ENCODE measurements at places on chromosomes 2 and 18.

- DNase-seq: no peak
These were observed 144.6 kb upstream of the MMADHC start for GRCh38 chr2:149732001-149732685.

GRCh38 chr2:219887870-219888269 lies 260.4 kb downstream of the SLC4A3 start:
- DNase-seq: no peak

DNA sequence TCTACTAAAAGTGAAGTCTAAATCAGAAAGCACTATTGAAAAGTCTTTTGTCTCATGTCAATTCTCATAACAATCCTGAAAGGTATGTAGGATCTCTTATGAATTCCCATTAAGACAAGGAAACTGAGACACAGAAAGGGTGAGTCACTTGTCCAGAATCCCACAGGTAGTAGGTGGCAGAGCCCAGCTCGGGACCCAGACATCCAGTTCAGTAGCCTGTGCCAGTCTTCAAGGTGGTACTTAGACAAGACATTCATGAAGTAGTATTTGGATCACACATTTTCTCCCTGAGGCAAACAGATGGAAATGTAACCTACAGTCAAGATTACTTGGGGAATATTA lies 14.8 kb upstream of the PARD3B start:
- DNase-seq: no peak

DNA sequence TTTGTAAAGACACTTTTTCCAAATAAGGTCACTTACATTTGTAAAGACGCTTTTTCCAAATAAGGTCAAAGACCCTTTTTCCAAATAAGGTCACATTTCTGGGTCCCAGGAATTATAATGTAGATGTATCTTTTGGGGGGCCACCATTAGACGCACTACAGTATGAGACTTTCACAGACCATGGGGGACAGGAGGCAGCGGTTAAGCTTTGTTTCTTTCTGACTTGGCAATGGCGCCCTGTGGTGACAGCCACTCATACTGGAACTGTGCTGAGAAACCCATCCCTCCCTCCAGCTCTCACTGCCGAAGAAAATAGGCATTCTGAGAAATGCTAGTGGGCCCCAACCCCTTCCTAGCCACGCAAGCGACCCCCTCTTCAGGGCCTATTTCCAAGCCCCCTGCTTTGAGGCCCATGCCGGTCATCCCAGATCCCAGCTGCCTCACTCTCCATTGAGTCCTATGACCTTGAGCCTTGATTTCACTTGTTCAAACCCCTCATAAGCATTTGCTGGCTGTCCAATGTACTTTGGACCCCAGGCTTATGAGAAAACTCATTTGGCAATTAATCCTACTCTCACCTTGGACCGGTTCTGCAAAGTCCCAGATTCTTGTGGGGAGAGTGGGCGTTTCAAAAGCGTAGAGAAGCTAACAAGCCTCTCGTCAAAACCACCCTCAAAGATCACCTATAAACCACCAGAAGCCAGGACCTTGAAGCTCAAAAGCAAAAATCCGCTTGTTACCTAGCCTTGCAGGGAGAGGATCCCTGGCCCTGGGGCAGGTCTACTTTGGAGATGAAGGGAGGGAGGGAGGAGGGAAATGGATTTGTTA lies 11.3 kb upstream of the SPATA3 start:
- peak; percentile 80 for DNase-seq

- DNase-seq: no peak
These were observed 80.3 kb downstream of the XRCC5 start for GRCh38 chr2:216189410-216189809.

- DNase-seq: no peak
These were observed 52.9 kb upstream of the CHMP1B start for GRCh38 chr18:11798271-11798670.

DNA sequence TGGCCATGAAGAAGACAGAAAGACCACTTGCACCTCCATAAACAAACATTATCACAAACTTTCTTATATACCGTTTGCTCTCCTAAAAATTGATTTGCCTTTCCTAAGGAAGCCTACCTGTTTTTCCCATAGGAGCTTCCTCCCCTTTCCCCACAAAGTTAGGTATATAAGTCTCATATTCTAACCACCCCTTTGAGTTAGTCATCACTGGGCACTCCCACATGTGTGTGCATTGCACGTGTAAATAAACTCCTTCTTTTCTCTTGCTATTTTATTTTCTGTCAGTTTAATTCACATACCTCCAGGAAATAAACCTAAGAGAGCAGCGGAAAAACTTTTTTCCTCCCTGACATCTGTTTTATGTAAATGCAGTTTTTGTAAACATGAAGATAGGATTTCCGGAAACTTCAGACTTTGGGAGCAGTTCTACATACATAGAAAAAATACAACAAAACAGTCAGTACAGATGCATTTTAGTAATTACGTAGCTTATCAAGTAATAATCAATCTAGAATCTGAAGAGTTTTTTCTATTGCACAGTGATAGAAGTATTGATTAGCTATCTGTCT lies 46.6 kb downstream of the PLCL1 start:
- no peak for DNase-seq

DNA sequence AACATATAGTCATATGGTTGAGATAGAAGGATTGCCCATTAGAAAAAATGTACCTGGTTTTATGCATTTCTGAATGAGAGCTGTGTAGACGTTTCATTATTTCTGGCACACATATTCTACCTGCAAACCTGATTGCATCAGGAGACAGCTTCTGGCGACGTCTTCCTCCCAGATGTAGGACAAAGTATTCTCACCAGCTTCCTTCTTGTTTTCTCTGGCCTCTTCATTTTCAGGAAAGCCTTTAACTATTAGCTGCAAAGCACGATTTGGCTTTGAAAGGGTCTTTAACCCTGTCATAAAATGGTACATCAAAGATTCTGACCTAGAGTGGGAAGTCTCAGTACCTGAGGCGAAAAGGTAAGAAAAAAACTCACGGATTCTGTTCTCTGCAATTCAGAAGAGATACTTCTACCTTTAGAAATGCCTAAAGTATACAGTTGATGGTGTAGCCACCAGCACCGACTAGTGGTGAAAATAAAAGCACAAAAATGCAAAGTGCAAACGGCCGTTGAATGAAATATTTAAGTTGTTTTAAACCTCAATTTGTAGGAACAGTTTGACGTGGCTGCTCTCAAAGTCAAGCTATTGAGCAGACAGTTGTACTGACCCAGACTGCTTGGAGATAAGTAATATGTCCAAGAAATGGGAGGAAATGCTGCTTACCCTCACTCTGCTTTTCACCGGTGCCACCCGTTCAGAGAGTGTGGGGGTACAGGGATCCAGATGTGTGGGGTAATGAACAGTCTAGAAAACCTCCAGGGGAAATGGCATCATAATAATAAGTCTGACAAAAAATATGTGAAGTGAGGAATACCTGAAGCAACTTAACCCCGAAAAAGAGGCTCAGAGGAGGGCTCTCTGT lies 20.2 kb downstream of the IL18RAP start:
- DNase-seq: peak; percentile 31

DNA sequence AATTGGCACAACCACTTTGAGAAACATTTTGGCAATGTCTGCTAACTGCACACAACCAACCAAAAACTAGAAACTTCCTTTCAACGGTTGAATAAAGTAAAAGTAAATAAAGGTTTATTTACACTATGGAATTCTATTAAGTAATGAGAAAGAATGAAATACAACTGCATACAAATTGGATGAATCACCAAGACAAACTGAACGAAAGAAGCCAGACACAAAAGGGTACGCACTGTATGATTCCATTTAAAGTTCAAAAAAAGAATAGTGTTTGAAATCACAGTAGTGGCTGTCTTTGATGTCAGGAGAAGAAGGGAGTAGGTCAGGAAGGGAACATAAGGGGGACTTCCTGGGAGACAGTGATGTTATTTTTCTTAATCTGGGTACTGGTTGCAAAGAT lies 46.5 kb upstream of the SULT1C3 start:
- no peak for DNase-seq

- DNase-seq: no peak
These were observed 9.7 kb upstream of the COPS8 start for GRCh38 chr2:237075749-237076599.

GRCh38 chr2:86499326-86499725 lies 58.2 kb downstream of the KDM3A start:
- DNase-seq: no peak

GRCh38 chr18:73545472-73545871 lies 602.2 kb downstream of the FBXO15 start:
- DNase-seq: no peak

GRCh38 chr2:172462849-172463381 lies 35.5 kb downstream of the ITGA6 start:
- peak; percentile 9 for DNase-seq

- DNase-seq: no peak
These were observed 301.9 kb upstream of the MYT1L start for GRCh38 chr2:2633017-2633416.

DNA sequence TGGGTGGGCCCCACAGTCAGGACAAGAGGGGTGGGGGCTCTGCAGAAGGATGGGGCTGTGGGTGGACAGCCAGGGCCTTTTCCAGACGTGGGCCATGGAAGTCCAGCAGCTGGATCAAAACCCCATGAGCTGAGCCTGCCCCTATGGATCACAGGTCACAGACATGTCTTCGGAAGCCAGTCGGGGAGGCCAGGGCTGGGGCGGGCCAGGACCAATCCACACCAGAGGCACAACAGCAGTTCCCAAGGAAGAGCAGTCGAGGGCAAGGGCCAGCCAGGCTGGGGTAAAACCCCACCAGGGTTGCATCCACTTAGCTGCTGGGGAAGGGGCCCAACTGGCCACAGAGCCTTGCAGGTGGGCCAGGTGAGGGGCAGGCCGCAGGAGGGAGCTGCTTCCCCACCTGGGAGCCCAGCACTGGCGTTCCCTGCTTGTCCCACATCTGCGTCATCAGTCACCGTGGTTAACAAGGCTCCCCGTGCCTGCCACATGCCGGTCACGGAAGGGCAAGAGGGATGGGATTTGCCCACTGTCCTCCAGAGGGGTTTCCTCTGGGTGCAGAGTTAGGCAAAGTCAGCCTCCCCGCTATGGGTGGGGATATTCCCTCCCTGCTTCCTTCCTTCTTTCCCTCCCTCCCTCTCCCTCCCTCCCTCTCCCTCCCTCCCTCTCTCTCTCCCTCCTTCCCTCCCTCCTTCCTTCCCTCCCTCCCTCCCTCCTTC lies 46.4 kb upstream of the ODC1 start:
- DNase-seq: no peak

- DNase-seq: no peak
These were observed 112.1 kb upstream of the PIK3C3 start for GRCh38 chr18:41842886-41843285.

DNA sequence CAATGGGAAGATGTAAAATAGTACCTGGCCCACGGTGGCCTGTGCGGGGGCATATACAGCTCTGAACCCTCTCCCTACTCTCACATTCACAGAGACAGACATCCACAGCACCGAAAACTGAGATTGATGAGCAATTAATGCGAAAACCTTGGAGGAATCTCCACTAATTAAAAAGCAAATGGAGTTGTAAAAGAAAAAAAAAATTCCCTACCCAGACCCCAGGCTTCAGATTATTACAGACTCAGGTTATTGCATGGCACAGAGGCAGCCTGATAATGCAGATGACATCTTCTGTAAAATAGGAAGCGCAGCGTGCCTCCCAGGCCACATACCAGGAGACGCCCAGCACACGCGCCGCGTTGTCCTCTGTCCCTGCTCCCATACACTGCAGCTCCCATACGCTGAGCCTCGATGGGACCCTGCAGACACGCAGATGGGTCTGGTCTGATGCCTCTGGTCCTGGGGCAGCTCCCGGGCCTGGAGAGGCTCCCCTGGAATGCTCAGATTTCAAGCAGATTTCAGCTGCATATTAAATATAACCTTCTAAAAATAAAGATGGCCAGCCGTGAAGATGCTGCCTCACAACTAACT lies 496.1 kb upstream of the MYT1L start:
- no peak for DNase-seq

DNA sequence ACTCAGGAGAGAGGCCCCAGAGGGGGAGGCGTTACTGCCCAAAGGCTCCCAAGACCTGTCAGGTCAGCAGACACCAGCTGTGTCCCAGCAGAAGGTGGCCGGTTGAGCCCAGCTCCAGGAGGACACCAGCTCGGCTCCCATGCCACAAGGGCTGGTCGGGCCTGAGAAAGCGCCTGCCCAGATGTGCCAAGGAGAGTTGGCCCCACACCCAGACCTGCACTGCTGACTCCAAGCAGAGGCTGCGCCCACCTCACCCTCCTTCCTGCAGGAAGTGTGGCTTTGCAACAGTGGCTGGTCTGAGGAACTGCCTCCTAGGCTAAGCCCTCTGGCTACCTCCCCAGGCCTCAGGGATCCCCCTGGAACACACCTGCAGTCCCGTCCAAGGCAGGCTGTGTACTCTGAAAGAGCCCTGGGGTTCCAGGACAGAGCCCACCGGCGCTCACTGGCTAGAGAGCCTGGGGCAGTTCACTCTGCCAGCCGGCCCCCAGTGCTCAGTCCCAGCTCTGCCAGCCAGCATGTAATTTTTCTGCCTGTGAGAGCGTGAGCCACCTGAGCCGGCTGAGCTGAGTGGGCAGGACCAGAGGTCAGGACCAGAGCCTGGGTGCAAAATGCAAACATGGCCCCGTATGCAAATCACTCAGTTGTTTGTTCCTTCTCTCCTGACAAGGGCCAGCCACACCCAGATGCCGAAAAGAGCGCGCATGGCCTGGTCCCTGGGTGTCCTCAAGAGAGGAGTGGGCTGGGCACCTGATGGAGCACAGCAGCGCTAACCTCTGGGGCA lies 36.9 kb upstream of the PTMA start:
- DNase-seq: peak; percentile 62

DNA sequence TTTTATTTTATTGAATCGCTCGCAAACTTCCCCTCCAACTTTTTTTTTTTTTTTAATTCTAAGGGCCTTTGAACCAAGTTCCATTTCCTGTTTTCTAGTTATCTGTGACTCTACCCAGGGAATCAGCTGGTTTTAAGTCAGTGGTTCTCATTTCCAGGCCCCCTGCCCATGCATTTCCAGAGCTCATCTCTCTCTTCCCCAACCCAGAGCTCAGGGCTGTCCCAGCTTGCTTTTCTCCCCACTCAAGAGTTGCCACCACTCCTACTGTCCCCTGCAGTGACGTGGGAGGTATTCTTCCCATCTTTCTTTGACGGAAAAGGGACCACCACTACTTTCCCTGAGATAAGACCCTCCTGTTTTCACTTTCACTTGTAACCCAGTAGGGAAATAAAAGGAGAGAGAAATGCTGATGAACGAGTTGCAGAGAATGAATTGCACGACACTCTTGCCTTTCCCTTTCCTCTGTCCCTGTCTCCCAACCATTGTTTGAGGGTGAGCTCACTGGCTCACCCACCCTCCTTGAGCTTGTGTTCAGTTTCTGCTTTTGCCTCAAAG lies 42.1 kb downstream of the TET3 start:
- no peak for DNase-seq

DNA sequence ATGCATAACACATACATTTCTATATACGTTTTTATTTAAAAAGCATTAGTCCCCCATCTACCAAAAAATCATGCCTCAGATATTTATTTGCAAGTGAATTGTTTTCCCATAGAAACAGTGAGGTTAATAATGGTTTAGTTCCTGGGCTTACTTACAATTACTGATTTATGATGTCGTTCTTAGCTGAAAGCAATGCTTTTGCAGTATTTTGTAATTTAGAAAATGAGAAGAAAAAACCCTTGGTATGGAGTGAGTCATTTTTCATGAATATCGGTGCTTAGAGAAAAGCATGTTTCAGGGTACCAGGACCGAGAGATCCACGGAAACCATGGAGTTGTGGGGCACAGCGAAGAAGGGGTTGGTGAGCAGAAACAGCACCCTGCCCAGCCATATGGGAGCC lies 12.0 kb upstream of the CDK15 start:
- DNase-seq: no peak
